ENCODE measurements at places on chromosomes 4 and X.

- no peak for DNase-seq
Observed at GRCh38 chr4:182023469-182023868, 219.7 kb upstream of the TENM3 start.

DNA sequence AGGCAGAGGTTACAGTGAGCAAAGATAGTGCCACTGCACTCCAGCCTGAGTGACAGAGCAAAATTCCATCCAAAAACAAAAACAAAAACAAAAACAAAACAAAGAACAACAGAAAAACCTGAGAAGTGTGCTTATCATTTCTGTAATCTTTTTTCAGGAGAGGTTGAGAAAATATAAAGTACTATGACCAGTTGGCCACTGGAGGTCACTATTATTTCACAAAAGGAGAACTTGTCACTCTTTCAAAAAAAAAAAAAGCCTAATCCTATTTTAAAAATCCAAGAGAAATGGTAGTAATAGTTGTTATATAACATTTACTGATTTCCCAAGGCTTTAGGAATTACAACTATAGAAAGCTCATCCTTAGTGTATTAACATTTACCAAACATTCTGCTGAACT lies 24.9 kb upstream of the RNF150 start:
- no peak for DNase-seq

GRCh38 chr4:47590325-47590724 lies 105.2 kb downstream of the ATP10D start:
- DNase-seq = no peak

- no peak for DNase-seq
Observed at GRCh38 chr4:47326025-47326424, 137.5 kb downstream of the COMMD8 start.

GRCh38 chr4:212438-213188 lies 88.3 kb downstream of the ZNF718 start:
- no peak for DNase-seq

GRCh38 chr4:165299399-165300060 lies 27.9 kb upstream of the MSMO1 start:
- no peak for DNase-seq

GRCh38 chr4:23163647-23164436 lies 471.1 kb downstream of the GBA3 start:
- DNase-seq = no peak

DNA sequence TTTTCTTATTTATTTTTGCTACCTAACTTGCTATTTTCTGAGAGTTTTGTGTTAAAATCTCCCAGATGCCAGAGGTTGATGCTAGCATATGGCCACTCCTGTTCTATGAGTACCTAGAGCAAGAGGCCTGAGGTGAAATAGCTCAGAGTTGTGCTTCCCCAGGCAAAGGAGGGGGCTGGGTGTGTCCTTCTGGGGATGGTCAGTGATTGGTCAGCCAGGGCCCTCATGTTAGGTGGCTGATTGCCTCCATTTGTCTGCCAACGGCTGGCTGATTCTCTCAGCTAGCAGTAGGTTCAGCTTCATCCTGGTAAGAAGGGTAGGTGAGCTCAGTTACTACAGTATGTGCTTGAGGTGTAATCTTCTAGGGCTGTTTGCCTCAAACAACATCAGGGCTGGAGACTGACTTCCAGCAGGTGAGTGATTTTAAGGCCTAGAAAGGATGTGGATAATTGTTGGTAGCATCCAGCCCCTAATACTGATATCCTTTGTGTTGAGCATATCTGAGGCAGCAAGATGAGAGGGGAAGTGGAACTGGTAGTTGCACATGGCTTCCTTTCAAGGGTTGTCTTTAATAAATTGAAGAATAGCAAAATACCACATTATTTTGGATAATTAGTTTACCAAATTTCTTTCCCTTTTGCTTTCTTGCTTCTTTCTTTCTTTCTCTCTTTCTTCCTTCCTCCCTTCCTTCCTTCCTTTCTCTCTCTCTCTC lies 62.5 kb upstream of the RHOH start:
- DNase-seq = no peak

GRCh38 chr4:81758574-81759264 lies 287.0 kb upstream of the RASGEF1B start:
- no peak for DNase-seq

DNA sequence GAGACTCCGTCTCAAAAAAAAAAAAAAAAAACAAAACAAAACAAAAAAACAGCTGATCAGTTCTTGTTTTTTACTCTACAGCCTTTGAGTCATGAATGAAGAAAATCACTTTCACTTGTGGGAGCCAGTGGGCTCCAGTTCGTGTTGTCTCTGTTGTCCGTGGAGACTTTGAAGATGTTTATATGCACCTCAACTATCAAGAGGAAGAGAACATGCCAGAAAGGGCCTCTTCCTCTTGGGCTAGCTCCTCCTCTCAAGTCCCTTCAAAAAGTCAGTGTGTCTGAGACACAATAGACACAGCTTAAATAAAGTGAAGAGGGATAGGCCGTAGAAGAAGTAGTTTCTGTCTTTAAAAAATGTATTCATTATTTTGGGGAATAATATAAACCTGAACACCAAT lies 182.7 kb downstream of the KDR start:
- no peak for DNase-seq
